ENCODE measurements at places on chromosomes 1 and 21.

DNA sequence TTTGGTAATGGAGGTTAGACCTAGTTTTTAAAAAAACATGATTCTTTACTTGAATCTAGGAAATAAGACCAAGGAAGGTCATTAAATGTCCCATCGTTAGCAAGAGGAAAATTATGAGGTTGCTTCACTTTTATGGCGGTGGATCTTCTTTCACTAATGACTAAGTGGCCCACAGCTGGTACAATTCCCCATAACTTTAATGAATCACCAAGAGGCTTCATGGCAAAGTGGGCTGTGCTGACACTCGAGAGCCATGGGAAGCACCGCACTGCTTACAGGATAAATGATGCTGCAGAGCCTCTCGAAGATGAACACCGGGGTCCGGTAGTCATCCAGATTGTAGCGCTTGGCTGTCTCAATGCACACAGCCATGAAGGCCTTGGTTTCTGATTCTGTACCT, 108.8 kb downstream of the UBR4 start:
- no peak for DNase-seq

DNA sequence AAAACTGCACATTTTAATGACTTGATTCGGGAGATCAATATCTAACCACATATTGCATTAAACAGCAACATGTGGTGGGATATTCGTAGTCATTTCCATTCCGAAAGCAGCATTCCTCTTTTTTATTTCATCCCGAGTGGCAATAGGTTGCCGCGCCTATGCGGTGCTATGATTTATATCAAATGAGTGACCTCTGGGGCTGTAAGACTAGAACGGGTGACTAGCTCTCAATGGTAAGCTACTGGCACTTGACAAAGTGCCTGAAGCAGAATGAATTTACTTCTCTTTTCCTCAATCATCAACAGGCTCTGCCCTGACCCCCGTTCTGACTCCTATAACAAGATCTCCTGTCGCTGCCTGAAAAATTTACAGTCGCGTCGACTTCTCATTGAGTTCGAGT, 162.3 kb downstream of the ZNF281 start:
- DNase-seq, result no peak

- DNase-seq, result no peak
Measured at GRCh38 chr1:236748268-236748870, 46.7 kb upstream of the MTR start.

DNA sequence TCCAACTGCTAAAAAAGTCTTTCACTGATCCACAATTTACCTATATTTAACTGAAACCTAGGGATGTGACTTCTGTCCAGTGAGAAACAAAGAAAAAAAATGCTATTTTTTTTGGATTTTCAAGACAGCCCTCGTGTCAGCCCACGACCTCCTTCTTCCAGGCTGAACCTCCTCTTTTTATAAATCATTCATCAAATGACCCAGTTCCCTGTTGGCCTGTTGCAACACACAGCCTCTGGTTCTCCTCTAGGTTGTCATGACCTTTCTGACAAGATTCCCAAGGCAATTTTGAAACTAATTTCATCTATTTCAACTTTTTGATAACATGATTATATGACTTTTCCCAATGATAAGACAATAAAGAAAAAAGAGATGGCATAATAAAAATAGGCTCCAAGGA, 74.6 kb downstream of the PGBD5 start:
- DNase-seq, result no peak

- DNase-seq, result no peak
Measured at GRCh38 chr1:12709696-12710095, 6.2 kb upstream of the AADACL3 start.

GRCh38 chr1:9179463-9180110, 50.7 kb upstream of the GPR157 start:
- no peak for DNase-seq

GRCh38 chr1:243959998-243960397, 91.1 kb upstream of the ZBTB18 start:
- DNase-seq, result no peak

DNA sequence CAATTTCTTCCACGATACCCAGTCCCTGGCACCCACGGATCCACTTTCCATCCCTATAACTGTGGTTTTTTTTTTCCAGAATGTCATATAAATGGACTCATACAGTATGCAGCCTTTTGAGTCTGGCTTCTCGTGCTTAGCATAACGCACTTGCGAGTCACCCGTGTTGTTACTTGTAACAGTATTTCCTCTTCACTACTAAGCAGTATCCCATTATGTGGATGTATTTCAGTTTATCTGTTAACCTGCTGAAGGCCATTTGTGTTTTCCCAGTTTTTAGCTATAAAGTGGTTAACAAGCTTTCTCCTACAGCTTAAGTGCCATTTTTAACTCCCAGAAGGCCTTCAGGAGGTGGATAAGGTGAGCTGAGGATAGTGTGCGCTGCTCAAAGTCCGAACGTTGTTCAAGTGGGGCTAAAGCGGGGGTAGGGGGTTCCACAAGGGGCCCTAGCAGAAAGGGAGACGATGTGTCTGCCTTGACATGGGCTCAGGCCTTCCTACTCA, 829 bp downstream of the ADAR start:
- no peak for DNase-seq

- no peak for DNase-seq
Measured at GRCh38 chr1:174090471-174090870, 68.3 kb upstream of the RC3H1 start.

DNA sequence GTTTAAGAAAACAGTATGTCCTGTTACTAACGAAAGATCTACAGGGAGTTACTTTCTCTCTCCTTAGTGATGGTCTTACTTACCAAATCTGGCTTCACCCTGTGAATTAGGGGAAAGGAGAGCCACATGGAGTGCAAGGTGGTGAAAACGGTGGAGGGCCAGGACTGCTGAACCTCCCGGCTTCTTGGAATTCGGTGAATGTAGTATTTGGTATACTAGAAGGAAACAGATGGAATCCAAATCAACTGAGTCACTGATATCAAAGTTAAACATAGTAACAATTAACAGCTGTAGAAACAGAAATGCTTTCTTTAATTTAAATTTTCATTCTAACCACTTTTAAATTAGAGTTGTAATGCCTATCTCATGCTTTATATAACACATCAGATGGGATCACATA, 45.7 kb downstream of the ALG14 start:
- DNase-seq, result no peak
